Stimulated activated CD4-positive, alpha-beta T cell treated with anti-CD3 and anti-CD28 coated beads, Interleukin-4, amount 100 ng/mL, for 48 hours (primary cell): ENCODE measurements at places on chromosomes 16 and 17.

DNA sequence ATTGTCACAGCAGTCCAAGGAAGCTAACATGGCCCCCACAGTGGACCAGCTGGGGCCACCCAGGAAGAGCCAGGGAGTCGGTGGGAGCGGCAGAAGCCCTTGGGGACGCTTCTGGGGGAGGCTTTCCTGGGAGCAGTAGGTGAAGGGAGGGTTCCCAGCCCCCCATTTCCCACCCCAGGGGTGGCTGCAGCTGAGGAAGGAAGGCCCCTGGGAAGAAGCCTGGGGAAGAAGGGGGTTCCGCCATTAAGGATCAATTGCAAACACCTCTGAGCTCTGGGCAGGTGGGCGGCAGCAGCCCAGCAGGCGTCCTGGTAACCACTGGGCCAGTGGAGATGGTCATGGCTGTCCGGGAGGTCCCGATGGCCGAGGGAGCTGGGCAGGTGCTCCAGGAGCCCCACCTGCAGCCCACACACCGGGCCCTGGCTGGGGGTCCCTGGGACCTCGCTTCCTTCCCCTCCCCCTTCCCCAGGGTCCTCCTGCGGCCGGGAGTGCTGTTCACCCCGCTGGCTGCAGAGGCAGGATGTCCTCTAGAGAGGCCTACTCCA, 592 bp upstream of the PERCC1 start:
- DNase-seq = no peak

- no peak for DNase-seq
Measured at GRCh38 chr17:30964876-30965275, 6.0 kb upstream of the RNF135 start.

GRCh38 chr16:30766933-30767284, 4.8 kb downstream of the RNF40 start:
- DNase-seq = no peak

- no peak for DNase-seq
Measured at GRCh38 chr17:206941-207560, 25.6 kb upstream of the DOC2B start.

GRCh38 chr17:61783556-61784304, 79.6 kb downstream of the BRIP1 start:
- DNase-seq = no peak

DNA sequence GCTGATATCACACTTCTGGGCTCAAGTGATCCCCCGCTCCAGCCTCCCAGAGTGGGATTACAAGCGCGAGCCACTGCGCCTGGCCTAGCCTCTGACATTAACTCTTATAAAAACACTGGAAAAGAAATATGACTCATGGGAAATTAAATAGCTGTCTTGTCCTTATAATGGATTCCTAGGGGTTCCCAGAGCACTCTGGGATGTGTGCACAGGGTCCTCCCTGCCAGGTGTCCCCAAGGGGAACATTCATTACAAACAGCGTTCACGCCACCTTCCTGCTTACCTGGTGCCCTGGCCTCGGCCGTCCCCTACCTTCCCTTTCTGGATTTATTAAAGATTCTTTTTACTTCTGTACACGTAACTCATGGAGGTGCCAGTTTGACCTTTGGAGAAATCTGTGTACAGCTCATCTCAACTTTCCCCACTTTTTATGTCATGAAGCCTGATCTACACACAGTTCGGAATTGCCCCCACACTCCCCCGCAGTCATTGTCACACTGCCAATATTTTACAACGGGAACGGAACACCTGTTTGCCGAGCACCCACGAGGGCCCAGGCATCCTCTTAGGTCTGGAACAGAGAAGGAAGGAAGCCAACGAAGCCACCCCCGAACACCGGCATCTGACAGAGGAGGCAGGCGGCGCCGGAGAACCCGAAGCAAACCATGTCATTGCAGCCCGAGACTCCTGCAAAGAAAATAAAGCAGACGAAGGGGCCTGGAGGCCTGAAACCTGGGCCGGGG, 39.7 kb upstream of the MEAK7 start:
- DNase-seq = no peak

DNA sequence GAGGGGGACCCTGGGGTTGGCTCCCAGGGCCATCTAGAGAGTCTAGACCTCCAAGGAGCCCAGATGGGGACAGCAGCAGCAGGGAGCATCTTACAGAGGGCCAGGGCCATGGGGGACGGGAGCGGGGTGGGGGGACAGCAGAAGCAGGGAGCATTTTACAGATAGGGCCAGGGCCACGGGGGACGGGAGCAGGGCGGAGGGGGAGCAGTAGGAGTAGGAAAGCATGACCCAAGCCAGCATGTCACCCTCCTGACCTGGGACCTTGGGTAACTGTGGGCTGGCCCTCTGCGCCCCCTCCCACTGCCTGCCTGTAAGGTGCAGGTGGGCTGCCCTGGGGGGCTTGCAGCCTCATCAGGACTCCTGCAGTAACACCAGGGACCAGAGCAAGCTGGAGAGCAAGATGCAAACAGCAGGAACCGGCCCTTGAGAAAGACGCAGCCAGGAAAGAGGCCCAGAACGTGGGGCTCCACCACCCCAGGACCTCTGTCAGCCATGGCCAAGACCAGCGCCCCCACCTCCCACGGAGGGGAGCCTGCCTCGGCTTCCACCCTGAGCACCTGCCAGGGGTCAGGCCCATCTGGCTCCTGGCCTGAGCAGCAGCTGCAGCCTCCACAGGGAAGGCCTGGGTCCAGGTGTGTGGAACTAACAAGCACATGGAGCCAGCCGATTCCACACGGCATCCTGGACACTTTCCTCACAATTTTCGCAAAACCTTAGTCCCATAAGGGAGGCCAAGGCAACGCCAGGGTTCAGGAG, 2.4 kb downstream of the ZNF598 start:
- DNase-seq = no peak

DNA sequence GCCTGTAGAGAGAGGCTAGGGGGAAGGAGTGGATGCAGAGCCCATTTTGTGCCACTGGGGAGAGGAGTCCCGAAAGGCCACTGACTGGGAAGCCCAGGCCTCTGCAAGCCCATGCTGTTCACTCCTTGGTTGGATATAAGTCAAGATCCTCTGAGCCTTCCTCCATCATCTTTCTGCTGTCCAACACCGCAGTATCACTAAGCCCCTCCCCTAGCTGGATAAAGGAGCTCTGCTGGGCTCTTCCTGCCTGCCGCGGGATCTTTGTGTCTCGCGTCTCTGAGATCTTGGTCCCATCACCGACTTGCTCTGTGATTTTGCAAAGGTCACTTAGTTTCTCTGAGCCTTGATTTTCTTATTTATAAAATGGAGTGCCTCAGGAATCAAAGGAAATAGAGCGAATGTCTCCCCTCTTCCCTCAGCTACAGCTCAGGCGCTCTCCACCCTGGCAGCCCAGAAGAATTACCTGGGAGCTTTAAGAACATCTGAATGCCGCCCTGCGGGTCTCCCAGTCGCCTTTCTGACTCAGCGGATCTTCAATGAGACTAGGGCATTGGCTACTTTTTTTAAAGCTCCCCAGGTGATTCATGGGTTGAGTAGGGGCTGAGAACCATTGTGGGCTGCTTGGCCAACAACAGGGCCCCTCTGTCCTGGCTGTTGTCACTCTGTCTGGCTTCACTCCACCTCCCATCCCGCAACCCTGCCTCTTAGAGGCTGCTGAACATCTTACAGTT, 25.2 kb upstream of the TMEM220 start:
- no peak for DNase-seq

DNA sequence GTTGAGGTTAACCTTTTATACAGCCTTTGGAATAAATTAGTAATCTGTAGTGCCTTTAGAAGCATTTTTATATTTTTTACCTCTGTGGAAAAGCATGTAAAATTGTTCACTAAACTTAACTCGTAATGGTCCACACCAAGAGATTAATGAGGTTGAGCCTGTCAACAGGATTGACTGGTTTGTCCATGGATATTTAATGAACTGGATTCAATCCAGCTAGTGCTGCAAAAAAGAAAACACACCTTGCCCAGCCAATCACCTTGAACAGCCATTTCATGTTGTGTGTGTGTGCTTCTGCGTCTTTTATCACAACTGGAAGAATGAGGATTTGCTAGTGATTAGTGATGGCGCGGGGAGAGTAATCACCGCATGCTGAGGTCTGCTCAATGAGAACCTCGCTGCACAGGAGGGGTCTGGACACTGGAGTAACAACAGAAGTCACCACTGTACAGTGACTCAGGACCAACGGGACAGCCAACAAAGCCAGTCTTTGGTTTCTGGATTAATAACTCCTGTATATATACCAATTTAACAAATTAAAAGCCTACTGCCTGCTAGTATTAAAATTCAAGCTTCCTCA, 33.7 kb downstream of the LITAFD start:
- DNase-seq = no peak
